Body of pancreas (tissue), 4 donors: ENCODE measurements at places on chromosomes 3 and 15. TPM values are rescaled to one million over a fixed set of nuclear protein-coding genes. Genes with fewer than 3 reads are reported as not detected.

GRCh38 chr3:52561028-52561747 is 24.8 kb downstream of the UQCC5 start:
- no peaks in the 10 kb centered on the region for H3K27me3 ChIP-seq
- no peak for DNase-seq
- peaks cover 10% of the 10 kb centered on the region for H3K4me1 ChIP-seq
- no peak overlapping the region for H3K27ac ChIP-seq
- H3K36me3 ChIP-seq: peaks cover 20% of the 10 kb centered on the region

DNA sequence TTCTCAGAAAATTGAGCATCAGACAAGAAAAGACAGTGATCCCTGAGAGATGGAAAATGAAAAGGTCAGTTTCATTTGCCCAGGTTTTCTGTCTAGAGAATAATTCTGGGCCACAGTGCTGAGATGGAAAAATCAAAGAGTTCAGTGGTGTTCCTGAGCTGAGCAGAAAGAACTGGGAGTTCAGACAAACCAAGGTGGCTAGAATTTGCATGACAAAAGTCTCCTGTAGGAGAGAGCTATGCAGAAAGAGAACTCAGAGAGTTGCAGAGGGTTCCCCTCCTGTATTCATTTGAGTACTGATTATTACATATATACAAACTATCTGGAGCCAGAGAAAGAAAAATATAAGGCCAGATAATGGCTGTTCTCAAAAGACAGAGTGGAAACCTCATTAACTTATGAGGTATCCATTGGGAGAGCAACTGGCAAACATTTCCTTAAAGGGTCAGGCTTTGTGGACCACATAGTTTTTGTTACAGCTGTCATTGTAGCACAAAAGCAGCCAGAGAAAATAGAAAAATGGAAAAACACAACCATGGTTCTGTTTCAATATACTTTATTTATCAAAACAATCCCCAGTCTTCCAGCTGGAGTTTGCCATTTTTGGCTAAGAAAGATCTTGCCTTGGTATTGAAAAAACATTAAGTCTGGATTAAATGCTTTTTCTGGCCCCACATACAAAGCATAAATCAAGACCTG is 1004.1 kb downstream of the TBL1XR1 start:
- no peak overlapping the region for H3K27ac ChIP-seq
- no peak overlapping the region for H3K4me3 ChIP-seq

- no peaks in the 10 kb centered on the region for H3K27me3 ChIP-seq
- H3K27ac ChIP-seq: no peak overlapping the region
- no peaks in the 10 kb centered on the region for H3K36me3 ChIP-seq
- no peak overlapping the region for H3K4me3 ChIP-seq
- no peaks in the 10 kb centered on the region for H3K4me1 ChIP-seq
Observed at GRCh38 chr15:82128401-82129148, 82.8 kb upstream of the MEX3B start.

DNA sequence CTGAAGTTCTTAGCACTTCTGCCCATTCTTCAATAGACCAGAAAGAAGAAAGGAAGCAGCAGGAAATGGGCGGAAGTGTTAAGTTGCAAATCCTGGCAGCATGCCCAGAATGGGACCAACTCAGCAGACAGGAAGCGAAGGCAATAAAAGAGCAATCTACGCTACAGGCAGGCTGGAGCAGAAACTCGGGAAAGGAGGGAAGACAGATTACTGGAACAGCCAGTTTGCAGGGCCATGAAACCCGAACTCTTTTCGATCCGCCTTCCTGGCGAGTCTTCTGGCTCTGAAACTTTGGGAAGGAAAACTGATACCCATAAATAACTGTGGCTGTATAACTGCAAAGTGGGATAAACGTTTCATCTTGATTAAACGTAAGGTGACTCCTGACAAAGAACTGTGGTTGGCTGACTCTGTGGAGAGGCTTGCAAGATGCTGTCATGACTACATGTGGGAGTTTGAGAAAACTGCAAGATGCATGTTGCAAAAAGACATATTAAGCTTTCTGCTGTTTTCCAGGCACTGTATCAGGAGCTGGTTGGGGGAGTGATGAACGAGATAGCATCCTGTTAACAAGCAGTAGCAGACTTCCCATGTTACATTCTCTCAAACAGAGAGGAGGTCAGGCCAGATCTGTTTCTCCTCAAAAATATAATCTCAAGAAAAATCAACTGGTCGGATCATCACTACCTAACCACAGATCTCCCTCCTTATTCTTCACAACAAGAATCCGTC is 67.8 kb downstream of the FMN1 start:
- no peak overlapping the region for H3K4me3 ChIP-seq
- no peaks in the 10 kb centered on the region for H3K27me3 ChIP-seq
- no peaks in the 10 kb centered on the region for H3K36me3 ChIP-seq
- peak overlapping the region; percentile 7 for H3K27ac ChIP-seq
- peak; percentile 71 for DNase-seq
- no peaks in the 10 kb centered on the region for H3K4me1 ChIP-seq

GRCh38 chr15:56371495-56372147 is 6.4 kb downstream of the TEX9 start:
- no peak overlapping the region for H3K4me3 ChIP-seq
- no peaks in the 10 kb centered on the region for H3K4me1 ChIP-seq
- H3K27me3 ChIP-seq: no peaks in the 10 kb centered on the region
- no peak overlapping the region for H3K27ac ChIP-seq
- H3K36me3 ChIP-seq: no peaks in the 10 kb centered on the region

DNA sequence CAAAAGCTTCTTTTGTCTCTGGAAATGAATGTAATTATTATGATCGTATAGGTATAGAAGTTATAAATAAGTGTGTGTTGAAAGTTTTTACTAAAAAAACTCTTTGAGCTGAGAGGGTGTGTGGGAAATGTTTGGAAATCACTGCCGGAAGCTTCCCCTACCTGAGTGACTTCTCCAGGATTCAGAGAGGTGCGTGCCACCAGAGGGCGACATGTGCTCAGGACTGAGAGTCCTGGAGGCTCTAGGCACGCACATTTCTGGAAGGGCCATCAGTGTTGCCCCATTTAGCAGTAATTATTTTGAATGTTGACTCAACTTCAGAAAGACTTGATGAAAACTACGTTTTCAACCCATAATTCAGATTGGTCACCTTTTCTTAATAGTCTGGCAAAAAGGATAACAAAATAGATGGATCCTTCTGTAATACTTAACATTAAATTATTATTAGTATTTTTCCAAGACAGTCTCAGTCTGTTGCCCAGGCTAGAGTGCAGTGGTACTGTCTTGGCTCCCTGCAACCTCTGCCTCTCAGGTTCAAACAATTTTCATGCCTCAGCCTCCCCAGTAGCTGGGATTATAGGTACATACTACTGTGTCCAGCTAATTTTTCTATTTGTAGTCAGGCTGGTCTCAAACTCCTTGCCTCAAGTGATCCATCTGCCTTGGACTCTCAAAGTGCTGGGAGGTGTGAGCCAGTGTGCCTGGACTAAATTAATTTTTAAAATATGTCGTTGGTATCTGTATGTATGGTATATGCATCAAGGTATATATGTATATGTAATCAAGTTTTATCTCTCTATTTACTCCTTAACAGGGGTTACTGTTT is 34.5 kb downstream of the GPR171 start:
- H3K27me3 ChIP-seq: no peaks in the 10 kb centered on the region
- no peaks in the 10 kb centered on the region for H3K4me1 ChIP-seq
- peak; percentile 81 for DNase-seq
- no peaks in the 10 kb centered on the region for H3K36me3 ChIP-seq
- H3K27ac ChIP-seq: no peak overlapping the region

- no peak for DNase-seq
- no peaks in the 10 kb centered on the region for H3K27me3 ChIP-seq
- no peaks in the 10 kb centered on the region for H3K36me3 ChIP-seq
- H3K27ac ChIP-seq: no peak overlapping the region
- H3K4me1 ChIP-seq: peaks cover 10% of the 10 kb centered on the region
- no peak overlapping the region for H3K4me3 ChIP-seq
Observed at GRCh38 chr15:59406446-59406845, 31.5 kb upstream of the FAM81A start.

GRCh38 chr3:149327156-149327555 is 6.3 kb downstream of the TM4SF18 start:
- H3K27me3 ChIP-seq: no peaks in the 10 kb centered on the region
- no peak for DNase-seq
- H3K27ac ChIP-seq: no peak overlapping the region
- H3K4me3 ChIP-seq: no peak overlapping the region
- H3K4me1 ChIP-seq: peaks cover 3% of the 10 kb centered on the region

- DNase-seq: no peak
- H3K4me1 ChIP-seq: peaks cover 17% of the 10 kb centered on the region
- H3K27ac ChIP-seq: no peak overlapping the region
- no peaks in the 10 kb centered on the region for H3K27me3 ChIP-seq
- no peak overlapping the region for H3K4me3 ChIP-seq
Observed at GRCh38 chr3:169505577-169506230, 157.8 kb downstream of the MECOM start.

DNA sequence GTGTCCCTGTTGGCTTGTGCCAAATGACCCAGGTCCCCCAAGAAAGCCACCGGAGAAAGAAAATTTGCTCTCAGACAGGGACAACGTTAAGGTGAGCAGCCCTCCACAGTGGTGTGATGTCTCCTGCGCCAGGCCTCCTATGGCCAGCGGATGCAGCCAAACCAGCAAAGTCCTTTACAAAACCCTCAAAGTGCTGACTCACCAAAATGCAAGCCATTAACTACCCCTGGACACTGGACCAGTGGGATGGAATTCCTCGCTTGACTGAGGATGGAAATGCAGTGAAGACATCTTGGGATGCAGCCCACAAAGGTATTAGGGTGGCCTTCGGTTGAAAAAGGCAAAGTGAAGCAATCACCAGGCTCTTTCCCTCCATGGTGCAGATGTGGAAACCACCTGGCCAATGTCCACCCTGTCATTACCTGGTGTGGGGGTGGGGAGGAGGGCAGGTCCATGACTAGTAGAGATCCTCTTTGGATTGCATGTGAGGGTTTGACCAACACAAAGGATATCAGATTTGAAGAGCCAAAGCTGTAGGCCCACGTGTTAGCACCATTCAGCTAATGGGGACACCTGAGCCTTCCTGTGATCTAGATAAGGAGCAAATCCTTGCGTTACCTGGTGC is 127.4 kb upstream of the SLC6A11 start:
- H3K36me3 ChIP-seq: no peaks in the 10 kb centered on the region
- DNase-seq: no peak
- no peak overlapping the region for H3K27ac ChIP-seq
- no peak overlapping the region for H3K4me3 ChIP-seq
- H3K27me3 ChIP-seq: no peaks in the 10 kb centered on the region
- no peaks in the 10 kb centered on the region for H3K4me1 ChIP-seq

- no peaks in the 10 kb centered on the region for H3K4me1 ChIP-seq
- DNase-seq: no peak
- no peak overlapping the region for H3K27ac ChIP-seq
- H3K36me3 ChIP-seq: no peaks in the 10 kb centered on the region
- no peak overlapping the region for H3K4me3 ChIP-seq
- no peaks in the 10 kb centered on the region for H3K27me3 ChIP-seq
Observed at GRCh38 chr3:88105325-88105724, 44.4 kb upstream of the C3orf38 start.

The ZDHHC23 gene
- 7.0 TPM for total RNA-seq

The DUOXA2 gene
- not detected for total RNA-seq

The SEMA6D gene
- total RNA-seq: 18.2 TPM

The DMXL2 gene
- 34.8 TPM for total RNA-seq

The FEZF2 gene
- total RNA-seq: not detected

The CSPG4 gene
- 13.8 TPM for total RNA-seq

The SLC28A1 gene
- 0.26 TPM for total RNA-seq
